ENCODE measurements at places on chromosomes 16 and 17.

DNA sequence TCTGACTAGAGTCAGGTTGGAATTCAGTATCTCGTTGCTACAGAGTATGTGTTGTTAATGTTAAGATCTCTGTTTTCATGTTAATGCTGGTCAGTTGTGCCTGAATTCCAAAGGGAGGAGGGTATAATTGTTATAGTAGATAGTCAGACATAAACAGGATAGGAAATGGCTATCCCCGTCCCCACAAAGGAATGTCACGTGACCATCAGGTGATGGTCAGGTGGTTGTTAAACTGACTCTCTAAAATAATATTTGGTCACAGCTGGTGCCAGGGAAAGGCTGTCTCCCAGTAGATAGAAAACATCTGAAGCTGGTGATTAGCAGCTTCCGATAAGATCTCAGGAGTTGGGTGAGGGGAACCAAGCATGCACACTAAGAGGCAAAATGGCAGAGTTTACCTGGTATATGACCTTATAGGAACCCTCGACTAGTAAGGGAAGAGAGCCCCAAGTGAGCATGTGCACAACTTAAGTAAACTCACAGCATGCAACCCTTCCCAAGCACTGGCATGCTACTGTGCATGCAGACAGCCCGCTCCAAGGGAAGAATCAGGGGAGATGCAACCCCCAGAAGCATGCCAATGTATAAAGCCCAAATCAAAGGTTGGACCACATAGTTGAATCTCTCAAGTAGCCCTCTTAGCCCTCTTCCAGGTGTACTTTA, 27.4 kb upstream of the SLC6A2 start:
- DNase-seq: no peak

- no peak for DNase-seq
Observed at GRCh38 chr17:47276444-47276843, 22.8 kb downstream of the ITGB3 start.

DNA sequence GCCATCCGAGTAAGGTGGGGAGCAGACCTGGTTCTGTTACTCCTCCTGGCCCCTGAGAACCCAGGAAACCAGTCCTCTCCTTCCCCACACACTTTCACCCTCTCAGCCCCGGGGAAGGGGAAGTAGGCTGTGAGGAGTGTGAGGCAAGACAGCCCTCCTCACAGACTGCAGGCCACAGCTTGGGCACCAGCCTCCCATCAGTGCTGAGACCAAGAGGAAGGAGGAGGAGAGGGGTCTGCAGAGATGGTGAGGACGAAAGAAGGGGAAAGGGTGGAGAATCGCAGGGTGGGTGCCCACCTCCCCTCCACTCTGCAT, 7.0 kb downstream of the G6PC3 start:
- DNase-seq: no peak

DNA sequence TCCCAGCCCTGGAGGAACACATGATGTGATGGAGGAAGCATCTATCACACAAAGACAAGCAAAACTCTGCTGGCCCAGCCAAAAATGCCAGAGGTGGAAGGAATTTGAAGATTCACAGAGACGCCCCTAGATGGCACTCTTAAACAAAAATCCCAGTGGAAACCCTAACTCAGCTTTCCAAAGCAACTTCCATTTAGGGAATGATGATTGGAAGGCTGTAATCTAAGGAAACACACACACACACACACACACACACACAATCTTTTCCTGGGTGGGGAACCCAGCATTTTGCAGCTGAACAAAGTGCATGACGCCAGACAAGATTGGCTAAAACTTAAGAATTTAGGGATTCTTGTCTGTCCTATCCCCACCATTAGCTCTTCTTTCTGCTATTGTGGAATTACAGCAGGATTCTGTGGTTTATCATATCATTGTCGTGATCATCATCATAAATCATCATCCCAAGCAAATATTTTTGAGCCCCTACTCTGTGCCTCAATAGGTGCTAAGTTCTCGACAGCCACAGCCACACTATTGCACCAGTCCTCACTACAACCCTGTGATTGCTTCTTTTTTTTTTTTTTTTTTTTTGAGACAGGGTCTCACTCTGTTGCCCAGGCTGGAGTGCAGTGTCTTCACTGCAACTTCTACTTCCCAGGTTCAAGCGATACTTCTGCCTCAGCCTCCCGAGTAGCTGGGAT, 1.6 kb upstream of the LDAF1 start:
- no peak for DNase-seq

DNA sequence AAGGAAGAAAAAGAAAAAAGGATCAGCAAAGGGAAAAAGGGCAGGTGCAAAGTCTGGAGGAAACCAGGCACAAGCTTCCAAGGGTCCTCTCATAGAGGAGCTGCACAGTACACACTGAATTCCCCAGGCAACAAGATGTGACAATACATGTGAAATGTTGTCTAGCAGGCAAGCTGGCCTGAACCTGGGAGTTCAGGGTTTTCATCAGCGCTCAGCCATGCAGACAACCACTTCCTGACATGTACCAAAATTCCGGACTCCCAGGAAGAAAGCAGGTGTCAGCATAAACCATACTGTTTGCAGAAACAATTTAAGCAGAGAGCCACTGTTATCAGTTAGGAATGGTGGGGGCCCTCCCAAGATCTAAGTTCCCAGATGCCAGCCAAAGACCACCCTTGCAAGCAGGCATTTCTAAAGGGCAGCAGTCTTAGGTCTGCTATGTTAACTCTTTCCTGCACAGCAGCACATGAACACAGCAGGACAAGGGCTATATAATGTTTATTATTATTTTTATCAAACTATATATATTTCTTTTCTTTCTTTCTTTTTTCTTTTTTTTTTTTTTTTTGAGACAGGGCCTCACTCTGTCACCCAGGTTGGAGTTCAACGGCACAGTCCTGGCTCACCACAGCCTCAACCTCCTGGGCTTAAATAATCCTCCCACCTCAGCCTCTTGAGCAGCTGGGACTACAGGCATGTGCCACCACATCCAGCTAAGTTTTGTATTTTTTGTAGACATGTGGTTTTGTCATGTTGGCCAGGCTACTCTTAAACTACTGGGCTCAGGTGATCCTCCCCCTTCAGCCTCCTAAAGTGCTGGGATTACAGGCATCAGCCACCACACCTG, 10.1 kb downstream of the TK2 start:
- DNase-seq: no peak

GRCh38 chr17:49717371-49717861, 9.7 kb upstream of the SLC35B1 start:
- DNase-seq: no peak

GRCh38 chr16:71895679-71896365, 491 bp downstream of the IST1 start:
- peak; percentile 17 for DNase-seq

DNA sequence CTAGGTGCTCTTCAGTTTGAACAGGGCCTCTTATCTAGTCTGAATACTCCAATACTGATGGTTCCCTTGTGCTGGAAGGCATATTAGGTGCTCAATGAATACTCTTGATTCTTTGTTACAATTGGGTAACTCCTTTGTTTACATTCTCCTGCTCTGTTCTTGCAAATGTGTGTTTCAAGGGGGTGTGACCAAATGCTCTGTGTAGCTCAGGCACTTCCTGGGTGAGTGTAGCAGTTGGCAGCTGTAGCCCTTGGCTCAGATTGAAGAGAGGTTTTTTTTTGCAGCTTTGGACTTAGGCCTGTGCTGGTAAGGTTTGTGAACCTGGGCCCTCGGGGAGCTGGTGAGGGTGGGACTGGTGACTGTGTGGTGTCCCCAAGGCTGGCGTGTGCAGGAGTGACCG, 20.2 kb downstream of the TBCD start:
- no peak for DNase-seq

- no peak for DNase-seq
Observed at GRCh38 chr17:50966163-50966666, 100.1 kb upstream of the TOB1 start.

DNA sequence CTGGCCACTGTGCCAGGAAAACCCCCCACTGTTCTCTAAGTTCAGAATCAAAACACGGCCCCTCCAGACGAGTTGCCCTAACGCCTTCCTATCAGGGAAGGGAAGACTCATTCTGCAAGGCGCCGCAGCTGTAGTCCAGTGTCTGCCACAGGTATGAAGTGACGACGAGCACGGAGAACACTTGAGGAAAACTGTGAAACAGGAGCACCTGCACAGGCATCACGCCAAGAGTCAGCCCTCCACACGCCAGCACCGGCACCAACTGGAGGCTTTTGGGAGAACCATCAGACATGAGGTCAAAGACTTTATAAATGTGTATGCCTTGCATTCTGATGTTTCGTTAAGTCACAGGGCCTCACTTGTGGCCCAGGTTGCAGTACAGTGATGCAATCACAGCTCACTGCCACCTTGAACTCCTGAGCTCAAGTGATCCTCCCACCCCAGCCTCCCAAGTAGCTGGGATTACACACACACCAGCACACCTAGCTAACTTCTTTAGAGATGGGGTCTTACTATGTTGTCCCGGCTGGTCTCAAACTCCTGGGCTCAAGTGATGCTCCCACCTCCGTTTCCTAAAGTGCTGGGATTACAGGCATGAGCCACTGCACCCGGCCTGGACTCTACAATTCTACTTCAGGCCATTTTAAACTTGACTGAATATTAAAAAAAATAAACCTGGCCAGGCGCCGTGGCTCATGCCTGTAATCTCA, 22.9 kb downstream of the KLHDC4 start:
- DNase-seq: no peak

DNA sequence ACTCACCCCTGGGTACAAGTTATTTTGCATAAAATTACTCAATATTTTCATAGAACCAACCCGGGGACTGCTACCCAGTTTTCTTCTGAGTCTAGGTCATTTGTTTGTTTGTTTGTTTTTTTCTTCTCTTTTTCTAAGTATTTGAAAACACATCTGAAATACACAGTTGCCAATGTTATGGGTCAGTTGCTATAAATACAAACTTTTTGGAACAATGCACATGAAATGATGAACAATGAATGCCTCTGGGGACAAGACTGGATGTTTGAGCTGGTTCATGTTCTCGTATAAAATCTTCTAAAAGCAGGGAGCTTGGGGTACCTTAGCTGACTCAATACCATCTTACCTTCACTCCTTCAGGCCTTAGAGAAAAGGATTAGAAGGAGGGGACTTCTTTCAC, 30.5 kb downstream of the TMEM238L start:
- no peak for DNase-seq

DNA sequence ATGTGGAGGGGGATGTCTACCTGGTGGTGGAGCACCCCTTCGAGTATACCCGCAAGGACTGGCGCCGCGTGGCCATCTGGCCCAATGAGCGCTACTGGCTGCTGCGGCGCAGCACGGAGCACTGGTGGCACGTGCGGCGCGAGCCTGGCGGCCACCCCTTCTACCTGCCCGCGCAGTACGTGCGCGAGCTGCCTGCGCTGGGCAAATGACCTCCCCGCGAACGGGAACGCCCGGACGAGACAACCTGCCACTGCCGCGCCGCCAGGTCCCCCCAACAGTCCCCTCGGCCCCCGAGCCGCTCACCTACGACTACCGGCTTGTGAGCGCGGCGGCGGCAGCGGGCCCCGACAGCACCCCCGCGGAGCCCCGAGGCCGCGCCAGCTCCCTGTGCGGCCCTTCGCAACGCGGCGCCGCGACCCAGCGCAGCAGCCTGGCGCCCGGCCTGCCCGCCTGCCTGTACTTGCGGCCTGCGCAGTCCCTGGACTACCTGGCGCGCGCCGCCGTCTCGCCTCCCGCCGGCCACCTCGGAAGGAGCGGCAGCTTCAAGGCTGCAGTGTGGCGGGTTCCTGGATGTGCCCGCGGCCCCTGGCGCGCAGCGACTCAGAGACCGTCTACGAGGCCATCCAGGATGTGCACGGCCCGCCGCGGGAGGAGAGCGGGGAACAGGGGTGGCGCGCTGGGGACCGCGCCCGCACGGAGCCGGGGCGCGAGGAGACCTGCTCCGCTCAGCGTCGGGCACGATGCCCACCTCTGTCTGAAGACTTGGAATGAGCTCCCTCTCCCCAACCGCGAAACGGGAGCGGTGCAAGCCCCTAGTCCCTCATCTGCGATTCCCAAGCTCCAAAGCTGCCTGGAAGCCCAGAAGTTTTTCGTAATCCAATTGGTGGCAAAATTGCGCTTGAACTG, 48.7 kb upstream of the AMZ2 start:
- no peak for DNase-seq

DNA sequence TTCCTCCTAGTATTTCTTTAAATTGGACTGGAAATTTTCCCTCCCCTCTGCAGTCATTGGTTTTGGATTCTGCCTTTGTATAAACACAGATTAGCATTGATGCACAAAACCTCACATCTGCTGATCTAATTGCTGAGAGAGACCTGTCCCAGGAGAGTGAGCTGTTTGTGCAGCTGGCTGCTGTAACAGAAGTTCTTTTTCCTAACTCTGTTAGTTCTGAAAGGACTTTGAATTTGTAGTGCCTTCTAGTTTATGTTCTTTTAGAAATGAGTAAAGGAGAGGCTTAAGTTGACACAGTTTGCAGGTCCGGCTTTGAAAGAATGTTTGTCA, 45.2 kb upstream of the KPNB1 start:
- DNase-seq: no peak

- no peak for DNase-seq
Observed at GRCh38 chr16:21150375-21151001, at the start of gene DNAH3. Gene DNAH3 (minus strand): TSS chr16:21150846. CDS start chr16:21150319, 527 bp downstream.

GRCh38 chr17:43020789-43021740, 1.1 kb downstream of the VAT1 start:
- no peak for DNase-seq

DNA sequence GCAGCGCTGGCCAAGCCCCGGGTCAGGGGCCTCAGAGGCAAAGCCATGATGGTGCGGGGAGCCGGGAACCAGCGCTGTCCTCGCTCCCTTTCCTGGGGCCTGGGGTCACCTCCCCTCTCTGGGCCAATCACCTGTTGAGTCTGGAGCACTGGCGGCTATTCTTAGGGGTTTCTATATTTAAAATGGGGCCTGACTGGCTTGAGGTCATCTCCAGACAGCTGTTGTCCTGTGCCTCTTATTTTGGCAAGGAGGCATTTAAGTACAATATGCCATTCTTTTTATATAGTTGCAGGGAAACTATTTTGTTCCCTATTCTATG, at the start of gene COX6A2:
Gene COX6A2 (minus strand): TSS at position 82 of the 319 bp plus-strand sequence. CDS start 35 bp downstream, at position 47.
- DNase-seq: no peak

All from stimulated activated CD4-positive, alpha-beta T cell treated with anti-CD3 and anti-CD28 coated beads, Interleukin-15, amount 100 ng/mL, for 1 hour (primary cell).